ENCODE measurements at places on chromosomes 1 and 21.

- DNase-seq, result no peak
Measured at GRCh38 chr21:32018381-32018780, 145.6 kb downstream of the HUNK start.

GRCh38 chr1:180563026-180563827 lies 4.5 kb downstream of the OVAAL start:
- no peak for DNase-seq

DNA sequence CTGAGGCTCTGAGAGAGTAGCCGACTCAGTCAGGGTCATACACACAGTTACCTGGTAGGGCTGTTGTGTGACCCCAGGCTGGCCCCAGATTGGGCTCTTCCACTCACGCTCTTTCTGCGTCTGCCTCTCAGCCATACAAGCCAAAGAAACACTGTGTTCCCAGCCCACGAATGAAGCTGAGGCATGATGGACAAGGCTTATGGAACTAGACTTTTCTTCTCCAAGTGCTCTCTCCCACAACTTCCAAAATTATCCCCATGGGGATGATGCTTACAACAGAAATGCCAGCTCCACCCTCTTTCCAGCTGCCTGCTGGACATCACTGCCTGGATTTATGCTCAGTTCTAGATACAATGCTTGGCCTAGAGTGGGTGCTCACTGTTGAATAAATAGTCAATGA lies 102.8 kb upstream of the JUN start:
- no peak for DNase-seq

DNA sequence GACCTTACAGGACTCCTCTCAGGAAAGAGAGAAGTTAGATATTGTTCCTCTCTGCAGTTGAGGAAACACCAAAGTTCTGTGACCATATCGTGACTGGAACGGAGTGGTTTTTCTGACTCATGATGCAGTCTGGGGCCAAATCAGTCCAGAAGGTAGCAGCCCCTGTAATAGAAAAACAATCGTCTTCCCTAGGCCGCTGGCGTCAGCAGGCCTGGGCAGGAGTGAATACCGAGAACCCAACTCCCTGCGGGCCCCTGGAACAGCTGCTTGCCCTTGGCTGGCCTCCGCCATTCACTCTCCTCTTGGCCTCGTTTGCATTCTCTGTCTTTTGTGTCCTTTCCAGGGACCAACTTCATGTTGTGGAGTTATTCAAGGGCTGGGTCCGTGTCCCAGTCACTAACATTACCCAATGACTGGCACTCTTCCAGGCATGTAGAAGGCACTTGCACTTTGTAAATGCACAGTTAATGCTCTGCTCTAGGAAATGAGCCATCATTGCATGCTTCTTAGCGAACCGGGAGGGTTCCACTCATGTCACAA lies 10.9 kb upstream of the CD101 start:
- no peak for DNase-seq

Data from CD4-positive, alpha-beta T cell treated with Interleukin-6 at 100 ng/mL for 8 hours (primary cell).